ENCODE measurements at places on chromosomes 7 and 10. TPM values are rescaled to one million over a fixed set of nuclear protein-coding genes. Genes with fewer than 3 reads are reported as not detected.

DNA sequence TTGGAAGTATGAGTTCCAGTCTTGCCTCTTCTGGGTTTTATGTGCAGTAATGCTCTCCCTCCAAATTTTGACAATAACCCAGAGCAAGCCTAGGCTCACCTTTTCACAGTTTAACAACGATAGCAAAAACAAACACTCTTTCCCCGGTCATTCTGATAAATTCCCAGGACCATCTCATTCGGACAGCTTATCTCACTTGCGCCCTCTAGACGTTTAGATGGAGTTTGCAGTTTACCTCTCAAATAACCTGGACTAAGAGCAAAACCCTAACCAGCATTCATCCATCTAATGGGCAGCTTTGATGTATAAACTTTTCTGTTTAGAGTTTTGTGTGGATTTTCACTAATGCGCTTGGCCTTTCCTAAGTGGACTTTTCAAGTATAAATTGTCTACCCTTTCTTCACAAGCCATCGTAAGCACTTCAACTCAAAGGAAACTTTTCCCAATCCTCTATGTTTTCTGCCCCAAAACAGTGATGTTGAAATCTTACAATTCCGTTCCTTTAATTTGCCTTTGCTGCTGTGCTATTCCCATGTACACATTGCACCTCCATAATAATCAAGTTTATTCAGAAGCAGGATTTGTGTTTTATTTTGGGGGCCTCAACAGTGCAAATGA is 114.9 kb downstream of the HDAC9 start:
- H3K36me3 ChIP-seq, result no peaks in the 10 kb centered on the region
- no peaks in the 10 kb centered on the region for H3K27me3 ChIP-seq
- peak; percentile 16 for DNase-seq
- no peak overlapping the region for H3K4me3 ChIP-seq

- no peak overlapping the region for H3K27ac ChIP-seq
- H3K4me1 ChIP-seq, result peaks cover 5% of the 10 kb centered on the region
- no peaks in the 10 kb centered on the region for H3K27me3 ChIP-seq
- no peak for DNase-seq
- no peak overlapping the region for H3K4me3 ChIP-seq
Measured at GRCh38 chr10:63241841-63242281, 108.7 kb downstream of the NRBF2 start.

DNA sequence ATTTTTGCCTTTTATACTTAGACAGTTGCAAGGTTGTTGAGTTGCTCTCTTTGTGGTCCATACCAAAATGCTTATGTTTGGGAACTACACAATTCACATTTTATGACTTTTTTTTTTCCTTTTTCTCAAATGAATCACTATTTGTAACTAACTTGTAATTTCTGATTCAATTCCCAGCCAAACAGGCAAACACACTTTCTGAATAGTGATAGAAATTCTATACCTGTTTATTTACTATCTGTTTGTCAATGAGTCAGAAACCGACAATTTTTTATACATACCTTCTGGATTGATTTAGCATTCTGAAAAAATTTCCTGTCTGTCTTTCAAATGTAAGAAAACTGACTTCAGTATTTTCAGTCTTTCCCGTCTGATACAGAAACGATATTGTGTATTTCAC is 69.1 kb downstream of the MBL2 start:
- no peaks in the 10 kb centered on the region for H3K36me3 ChIP-seq
- no peak overlapping the region for H3K4me3 ChIP-seq
- no peaks in the 10 kb centered on the region for H3K4me1 ChIP-seq
- no peak for DNase-seq
- H3K27me3 ChIP-seq, result no peaks in the 10 kb centered on the region
- no peak overlapping the region for H3K27ac ChIP-seq

DNA sequence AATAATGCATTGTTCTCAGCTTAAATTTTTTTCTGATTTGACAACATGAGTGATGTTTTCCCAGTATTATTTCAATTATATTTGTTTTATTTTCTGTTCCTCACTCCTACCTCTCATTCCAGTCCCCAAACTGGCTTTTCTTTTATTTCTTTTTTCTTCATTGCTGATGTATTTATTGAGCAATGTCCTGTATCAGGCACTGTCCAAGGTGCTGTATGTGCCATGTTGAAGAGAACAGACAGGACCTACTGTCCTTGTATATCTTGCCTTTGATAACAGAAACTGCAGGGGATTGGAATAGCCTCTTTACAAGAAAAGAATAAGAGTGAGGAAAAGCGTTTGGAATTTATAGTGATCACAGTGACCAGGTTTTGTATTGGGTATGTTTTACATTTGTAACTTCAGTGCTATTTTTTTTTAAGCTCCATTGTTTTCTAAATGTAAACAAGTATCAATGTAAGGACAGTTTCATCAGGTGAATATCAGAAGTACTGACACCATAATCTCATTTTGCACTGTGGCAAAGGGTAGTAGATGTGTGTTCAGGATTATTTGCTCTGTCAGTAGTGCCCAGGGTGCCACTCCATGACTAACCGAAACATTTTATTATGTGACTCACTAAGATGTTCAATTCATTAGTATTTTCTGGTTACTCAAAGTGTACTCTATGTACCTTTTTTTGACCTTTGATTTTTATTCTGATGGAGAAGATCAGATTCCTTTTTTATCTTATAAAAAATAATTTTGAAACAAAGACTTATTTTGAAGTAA is 15.6 kb upstream of the CLDN12 start:
- no peak overlapping the region for H3K4me3 ChIP-seq
- H3K36me3 ChIP-seq, result peaks cover 8% of the 10 kb centered on the region
- no peak for DNase-seq
- H3K27ac ChIP-seq, result no peak overlapping the region

- no peak overlapping the region for H3K27ac ChIP-seq
- no peak for DNase-seq
- H3K36me3 ChIP-seq, result no peaks in the 10 kb centered on the region
- no peak overlapping the region for H3K4me3 ChIP-seq
Measured at GRCh38 chr7:117389871-117390270, 37.4 kb downstream of the ASZ1 start.

GRCh38 chr7:91457208-91457607 is 193.0 kb downstream of the FZD1 start:
- no peaks in the 10 kb centered on the region for H3K27me3 ChIP-seq
- no peak overlapping the region for H3K27ac ChIP-seq
- no peak for DNase-seq
- no peaks in the 10 kb centered on the region for H3K4me1 ChIP-seq

- H3K27me3 ChIP-seq, result peaks cover 60% of the 10 kb centered on the region
- no peak overlapping the region for H3K27ac ChIP-seq
- peaks cover 7% of the 10 kb centered on the region for H3K4me1 ChIP-seq
- H3K36me3 ChIP-seq, result no peaks in the 10 kb centered on the region
- H3K4me3 ChIP-seq, result no peak overlapping the region
- peak; percentile 33 for DNase-seq
Measured at GRCh38 chr10:116274064-116274904, 1.3 kb upstream of the GFRA1 start.

- DNase-seq, result no peak
- no peak overlapping the region for H3K27ac ChIP-seq
Measured at GRCh38 chr10:1400101-1401070, 336.9 kb downstream of the ADARB2 start.

DNA sequence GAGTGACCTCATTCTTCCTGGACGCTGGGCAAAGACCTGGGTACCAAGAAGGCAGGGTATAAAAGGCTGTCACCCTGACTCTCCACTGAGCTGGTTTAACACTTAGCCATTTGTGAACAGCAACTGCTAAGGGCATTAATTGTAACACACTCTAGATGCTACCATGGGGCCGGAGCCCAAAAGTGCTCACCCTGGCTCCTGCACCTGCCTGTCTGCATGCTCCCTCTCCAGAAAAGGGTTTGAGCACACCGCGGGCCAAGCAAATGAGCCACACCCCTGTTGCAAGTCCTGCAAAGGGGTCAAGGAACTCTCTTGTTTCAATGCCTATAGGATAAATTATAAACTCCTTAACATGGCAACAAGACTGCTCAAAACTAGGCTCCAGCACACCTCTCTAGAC is 114.8 kb downstream of the TEX36 start:
- no peak for DNase-seq
- H3K36me3 ChIP-seq, result no peaks in the 10 kb centered on the region
- no peak overlapping the region for H3K4me3 ChIP-seq
- no peaks in the 10 kb centered on the region for H3K4me1 ChIP-seq
- peaks cover 3% of the 10 kb centered on the region for H3K27me3 ChIP-seq
- H3K27ac ChIP-seq, result no peak overlapping the region

DNA sequence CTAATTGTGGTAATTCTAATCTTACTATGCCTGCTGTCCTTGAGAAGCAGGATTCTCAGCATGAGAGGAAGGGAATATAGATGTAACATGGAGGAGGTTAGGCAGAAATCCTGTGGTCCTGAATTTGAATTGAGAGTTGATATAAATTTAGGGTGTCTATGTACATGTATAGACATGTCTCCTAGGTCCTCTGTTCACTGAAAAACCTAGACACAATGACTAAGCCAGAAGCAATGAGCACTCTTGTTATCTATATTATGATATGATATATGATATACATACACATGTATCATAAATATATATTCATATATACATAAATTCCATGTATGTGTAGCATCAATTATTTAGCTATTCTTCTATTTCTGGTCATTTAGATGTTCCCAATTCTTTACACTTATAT is 173.3 kb upstream of the MKLN1 start:
- H3K4me3 ChIP-seq, result no peak overlapping the region
- no peak for DNase-seq
- no peaks in the 10 kb centered on the region for H3K36me3 ChIP-seq
- peaks cover 5% of the 10 kb centered on the region for H3K27me3 ChIP-seq

Gene ASZ1
- polyA plus RNA-seq, result not detected

Gene KLF14
- not detected for polyA plus RNA-seq

Gene SNCG
- 4.0 TPM for polyA plus RNA-seq

Gene PKD1L1
- 1.2 TPM for polyA plus RNA-seq

Gene SFTPA1
- not detected for polyA plus RNA-seq

Gene MGAM2
- 2.7 TPM for polyA plus RNA-seq

All from small intestine (tissue), 16 donors.